Anterior cingulate cortex (tissue), 58 donors: ENCODE measurements at places on chromosomes 2 and 18.

DNA sequence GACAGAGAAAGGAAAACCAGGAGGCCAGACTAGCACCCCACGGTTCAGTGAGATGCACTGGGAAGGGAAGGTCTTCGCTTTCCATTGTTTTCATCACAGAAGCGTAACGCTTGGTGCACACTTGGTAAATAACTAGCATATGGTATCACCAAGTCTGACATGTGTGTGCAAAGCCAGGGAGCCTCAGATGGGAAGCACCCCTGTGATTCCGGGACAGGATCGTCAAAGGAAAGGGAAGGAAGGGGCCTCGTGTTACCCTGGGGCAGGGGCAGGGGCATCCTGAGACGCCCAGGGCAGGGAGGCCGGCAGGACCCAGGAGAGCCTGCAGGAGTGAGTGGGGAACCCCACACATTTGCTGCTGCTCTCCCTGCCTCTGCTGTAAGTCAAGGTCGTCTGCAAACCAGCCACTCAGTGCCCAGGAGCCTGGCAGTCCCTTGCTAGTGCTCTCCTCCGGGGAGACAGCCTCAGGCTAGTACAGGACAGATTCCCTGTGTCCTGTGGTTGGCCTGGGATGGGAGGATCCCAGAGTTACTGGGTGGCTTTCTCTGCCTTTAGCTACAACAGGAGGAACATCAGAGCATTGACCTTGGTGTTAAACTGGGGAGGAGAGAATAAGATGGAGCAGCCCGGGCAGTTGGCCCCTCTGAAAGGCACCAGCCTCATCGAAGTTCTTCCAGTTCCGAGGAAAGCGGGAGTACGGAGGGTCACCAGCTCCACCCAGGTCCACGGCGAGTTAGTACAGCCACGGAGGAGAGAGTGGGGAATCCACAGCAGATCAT lies 192.5 kb downstream of the NDUFA10 start:
- DNase-seq = no peak

DNA sequence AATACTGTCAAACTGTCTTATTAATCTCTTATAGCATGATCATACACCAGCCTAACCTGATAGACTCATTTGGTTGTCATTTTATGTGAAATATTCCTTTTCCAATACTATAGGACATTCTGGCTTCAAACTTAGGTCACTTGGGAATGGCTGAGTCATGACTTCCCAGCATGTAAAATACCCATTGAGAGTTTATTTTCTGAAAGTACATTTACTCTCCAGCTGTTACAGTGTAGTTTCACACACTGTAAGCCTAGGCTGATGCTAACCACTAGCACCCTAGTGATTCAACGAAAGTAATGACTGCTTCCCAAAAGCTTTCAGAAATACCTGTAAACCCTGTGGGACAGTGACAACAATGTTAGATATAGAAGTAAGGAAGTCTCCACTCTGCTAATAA lies 93.8 kb downstream of the FIGN start:
- no peak for DNase-seq

DNA sequence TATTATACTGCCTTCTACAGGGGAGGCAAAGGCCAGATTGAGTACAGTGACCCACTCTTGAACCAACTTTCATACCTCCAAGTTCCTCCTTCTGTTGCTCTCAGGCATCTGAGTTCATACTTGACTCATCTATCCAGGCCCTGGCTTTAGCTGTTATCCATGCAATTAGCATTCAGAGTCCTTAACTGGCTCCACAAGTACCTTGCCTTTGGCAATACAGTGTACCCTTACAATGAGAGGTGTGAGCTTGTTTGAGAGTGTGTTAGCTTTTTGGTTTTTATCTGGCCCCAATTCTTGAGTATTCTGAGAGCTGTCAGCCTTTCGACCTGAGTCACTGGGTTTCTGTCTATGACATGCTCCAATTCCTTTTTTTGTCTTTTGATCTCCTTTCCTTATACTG lies 60.2 kb downstream of the EHD3 start:
- DNase-seq = no peak

- no peak for DNase-seq
These were observed 616.4 kb downstream of the XIRP2 start for GRCh38 chr2:167504695-167505094.

DNA sequence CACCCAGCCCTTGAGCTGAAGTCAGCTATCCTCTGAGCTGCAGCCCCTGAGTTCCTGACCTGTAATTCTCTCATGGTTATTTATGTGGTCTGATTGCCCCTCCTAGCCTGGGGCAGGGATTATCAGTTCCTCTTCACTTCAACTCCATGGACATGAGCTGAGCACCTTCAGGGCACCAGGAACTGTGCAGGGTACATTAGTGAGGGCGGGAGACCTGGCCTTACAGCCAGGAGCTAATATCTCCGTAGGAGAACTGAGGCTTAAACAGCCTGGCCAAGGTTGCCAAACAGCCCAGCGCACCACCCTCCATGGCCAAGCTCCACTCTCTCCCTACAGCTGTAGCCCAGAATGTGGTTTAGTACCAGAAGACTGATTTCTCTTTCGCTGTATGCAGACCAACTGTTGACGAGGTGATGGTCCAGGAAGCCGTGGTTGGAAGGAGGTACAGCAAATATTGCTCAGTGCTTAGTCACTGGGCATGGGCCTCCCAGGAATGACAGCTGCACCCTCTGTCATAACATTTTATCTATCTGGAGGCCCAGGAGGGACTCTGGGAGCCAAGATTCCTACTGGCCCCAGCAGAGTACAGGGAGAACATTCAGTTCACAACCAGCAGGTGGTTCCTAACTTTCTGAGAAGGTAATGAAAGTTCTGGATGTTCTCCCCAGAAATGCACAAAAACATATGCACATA lies 228.7 kb upstream of the SIX2 start:
- DNase-seq = no peak

- no peak for DNase-seq
These were observed 19.1 kb downstream of the FABP1 start for GRCh38 chr2:88108796-88109195.

DNA sequence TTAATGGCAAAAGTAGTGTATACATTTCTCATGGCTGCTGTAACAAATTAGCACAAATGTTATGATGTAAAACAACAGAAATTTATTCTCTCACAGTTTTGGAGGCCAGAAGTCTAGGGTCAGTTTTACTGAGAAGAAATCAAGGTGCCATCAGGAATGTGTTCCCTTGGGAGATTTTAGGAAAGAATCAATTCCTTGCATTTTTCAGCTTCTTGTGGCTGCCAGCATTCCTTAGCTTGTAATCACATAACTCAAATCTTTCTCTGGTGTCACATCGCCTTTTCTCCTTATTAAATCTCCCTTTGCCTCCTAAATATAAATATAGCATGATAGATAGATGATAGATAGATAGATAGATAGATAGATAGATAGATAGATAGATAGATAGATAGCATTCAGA lies 307.0 kb upstream of the REG3G start:
- DNase-seq = no peak

DNA sequence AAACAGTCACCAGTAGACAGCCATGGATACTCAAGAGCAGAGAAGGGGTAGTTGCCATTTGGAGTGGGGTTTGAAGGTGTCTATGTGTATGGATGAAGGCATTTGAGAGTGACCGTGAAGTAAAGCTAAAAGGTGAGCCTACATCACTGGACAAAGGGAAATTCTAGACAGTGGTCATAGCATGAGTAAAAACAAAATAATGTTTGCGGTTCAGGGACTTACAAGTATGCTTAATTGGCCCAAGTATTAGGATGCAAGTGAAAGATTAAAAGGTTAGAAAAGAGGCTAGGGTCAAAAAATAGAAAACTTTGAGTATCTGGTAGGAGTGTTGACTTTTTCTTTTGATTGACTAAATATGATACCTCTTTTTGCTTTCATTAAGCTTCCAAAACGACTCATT lies 238.1 kb upstream of the SLC8A1 start:
- no peak for DNase-seq
